ENCODE measurements at places on chromosomes 12 and 14.
A peak's percentile ranks its signal among the peaks of the same experiment; 100 is the strongest.

DNA sequence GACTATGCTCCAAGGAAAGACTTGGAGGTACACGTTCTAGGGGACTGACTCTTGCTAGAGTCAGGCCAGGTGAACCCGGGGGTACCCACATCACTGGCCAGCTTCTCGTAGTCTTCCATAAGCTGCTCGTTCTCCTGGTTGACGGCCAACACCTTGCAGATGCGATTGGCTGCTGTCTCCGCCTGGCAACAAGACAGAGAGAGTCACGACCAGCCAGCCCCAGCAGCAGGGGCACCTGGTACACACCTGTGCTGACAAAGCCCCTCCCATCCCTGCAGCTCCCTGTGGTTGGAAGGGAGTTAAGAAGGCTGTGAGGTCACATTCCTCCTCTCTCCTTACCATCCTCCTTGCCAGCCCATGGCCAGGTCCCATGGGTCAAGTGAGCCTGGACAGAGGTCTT lies 85.5 kb downstream of the ACTN1 start:
- no peak for DNase-seq

- DNase-seq: peak; percentile 62
Measured at GRCh38 chr14:35406506-35407305, 2.2 kb upstream of the NFKBIA start.

DNA sequence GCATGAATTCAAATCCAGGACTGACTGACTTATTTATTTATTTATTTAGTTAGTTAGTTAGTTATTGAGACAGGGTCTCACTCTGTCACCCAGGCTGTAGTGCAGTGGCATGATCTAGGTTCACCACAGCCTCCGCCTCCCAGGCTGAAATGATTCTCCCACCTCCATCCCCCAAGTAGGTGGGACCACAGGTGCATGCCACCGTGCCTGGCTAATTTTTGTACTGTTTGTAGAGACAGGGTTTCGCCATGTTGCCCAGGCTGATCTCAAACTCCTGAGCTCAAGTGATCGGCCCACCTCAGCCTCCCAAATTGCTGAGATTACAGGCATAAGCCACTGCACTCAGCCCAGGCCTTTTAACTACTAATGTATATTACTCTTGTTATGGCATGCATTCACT lies 36.0 kb downstream of the BTG1 start:
- DNase-seq: no peak

GRCh38 chr14:104827177-104828055 lies 26.5 kb downstream of the ZBTB42 start:
- peak; percentile 82 for DNase-seq

GRCh38 chr12:58671196-58671595 lies 249.1 kb downstream of the LRIG3 start:
- DNase-seq: no peak

GRCh38 chr12:24596768-24597388 lies 352.0 kb downstream of the BCAT1 start:
- peak; percentile 35 for DNase-seq

- DNase-seq: no peak
Measured at GRCh38 chr12:65263777-65264176, 14.7 kb upstream of the MSRB3 start.

- no peak for DNase-seq
Measured at GRCh38 chr12:62694116-62694515, 227.5 kb downstream of the MON2 start.

All from HEK293T (cell line).